Substantia nigra (tissue), 51 donors: ENCODE measurements at places on chromosomes 11 and 22.

DNA sequence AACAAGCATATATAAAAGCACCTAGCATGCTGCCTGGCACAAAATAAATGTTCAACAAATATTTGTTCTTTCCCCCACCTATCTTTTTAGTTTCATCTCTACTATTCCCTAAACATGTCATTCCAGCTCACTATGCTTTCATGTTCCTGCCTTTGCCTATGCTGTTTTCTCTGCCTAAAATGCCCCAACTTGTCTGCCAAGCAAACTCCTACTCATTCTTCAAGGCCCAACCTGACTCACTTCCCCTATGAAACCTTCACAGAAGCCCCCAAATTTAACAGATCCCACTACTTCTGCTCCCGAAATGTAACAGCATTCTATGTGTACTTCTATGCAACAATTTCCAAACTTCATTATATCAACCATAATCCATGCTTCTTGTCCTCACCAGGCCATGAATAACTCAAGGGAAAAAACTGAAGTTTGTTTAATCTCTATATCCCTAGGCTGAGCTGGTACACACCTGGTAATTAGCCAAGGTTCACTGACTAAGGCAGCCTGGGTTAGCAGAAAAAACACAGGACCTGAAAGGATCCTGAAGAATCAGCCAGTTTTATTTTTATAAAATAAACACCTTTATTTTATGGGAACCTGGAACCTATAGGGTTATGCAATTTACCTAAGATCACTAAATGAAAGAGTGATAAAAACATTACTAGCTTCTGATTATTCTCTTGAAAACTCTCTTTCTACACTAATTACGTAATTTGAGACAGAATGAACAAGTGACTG is 72.2 kb downstream of the PAK1 start:
- no peak for DNase-seq

GRCh38 chr11:36008584-36008983 is 64.7 kb downstream of the LDLRAD3 start:
- DNase-seq: no peak

GRCh38 chr22:37141971-37142370 is 7.7 kb downstream of the IL2RB start:
- no peak for DNase-seq

DNA sequence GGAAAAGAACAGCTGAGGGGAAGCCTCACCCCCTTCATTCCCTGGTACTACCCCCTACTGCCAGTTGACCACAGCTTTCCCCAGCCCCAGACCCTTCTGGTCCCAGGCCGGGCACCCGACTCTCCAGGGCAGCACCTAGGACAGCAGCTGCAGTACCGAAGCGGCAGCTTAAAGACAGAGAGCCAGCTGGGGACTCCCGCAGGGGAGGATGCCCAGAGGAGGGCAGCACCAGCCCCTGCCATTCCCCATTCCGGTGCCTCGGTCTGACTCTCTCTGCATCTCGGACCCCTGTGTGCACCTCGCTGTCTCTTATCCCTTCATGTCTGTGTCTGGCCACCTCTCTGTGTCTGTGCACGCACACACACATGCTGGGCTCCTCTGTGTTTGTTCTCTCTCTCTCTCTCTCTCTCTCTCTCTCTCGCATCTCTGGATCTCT is 9.4 kb downstream of the IGSF9B start:
- DNase-seq: no peak

- no peak for DNase-seq
Measured at GRCh38 chr11:10659339-10660216, 34.0 kb downstream of the IRAG1 start.

DNA sequence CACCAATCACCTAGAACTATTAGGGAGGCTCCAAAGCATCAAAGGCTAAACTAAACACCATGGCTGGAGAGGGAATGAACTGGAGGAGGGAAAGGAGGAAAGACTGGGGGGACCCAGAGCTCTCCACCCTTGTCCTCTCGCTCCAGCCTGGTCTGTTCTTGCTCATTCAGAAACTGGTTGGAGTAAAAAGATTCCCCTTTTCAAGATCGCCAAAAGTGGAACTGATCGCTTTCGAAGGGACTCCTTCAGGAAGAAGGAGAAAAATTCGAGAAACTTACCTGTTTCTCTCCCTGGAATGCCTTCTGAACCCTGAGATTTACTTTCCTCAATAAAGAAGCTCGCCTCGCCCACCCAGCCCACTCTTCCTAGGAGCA is 46.9 kb downstream of the OR4D9 start:
- no peak for DNase-seq

GRCh38 chr11:116543911-116544475 is 228.8 kb downstream of the BUD13 start:
- no peak for DNase-seq

GRCh38 chr22:32552521-32552920 is 77.9 kb downstream of the FBXO7 start:
- no peak for DNase-seq

GRCh38 chr11:45934580-45935318 is 12.3 kb downstream of the LARGE2 start:
- no peak for DNase-seq

DNA sequence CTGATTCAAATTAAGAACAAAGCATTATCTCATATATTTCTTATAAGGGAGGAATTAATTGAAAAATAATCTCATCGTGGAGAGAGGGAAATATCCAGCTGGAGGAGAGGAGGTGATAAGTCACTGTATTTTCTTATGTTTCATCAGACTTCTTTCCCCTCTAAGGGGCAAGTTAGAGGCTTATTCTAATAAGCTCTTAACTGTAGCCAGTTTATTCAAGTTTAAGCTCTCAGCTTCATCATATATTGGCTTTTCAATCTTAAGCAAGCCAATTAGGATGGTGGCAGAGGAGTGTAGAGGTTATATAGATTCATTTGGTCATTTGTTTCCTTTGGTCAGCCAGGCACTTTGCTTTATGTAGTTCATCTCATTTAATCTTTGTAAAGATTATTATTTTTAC is 256.7 kb downstream of the GRM5 start:
- DNase-seq: no peak

DNA sequence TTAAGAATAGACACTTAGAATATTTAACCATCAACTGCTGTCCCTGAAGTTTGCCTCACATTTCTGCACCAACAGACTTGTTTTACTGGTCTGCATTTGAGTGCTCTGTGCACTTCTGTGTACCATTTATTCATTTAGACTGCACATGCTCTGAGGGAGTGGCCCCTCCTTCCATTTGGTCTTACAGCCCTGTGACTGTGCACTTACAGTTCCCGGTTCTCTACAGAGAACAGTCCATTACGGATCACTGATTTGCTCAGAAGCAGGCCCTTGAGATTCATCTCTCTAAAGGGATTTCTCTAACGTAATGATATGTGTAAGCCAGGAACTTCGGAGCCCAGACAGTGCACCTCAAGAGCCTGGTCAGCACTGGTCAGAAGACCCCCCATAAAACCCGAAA is 247.3 kb upstream of the BLID start:
- no peak for DNase-seq

DNA sequence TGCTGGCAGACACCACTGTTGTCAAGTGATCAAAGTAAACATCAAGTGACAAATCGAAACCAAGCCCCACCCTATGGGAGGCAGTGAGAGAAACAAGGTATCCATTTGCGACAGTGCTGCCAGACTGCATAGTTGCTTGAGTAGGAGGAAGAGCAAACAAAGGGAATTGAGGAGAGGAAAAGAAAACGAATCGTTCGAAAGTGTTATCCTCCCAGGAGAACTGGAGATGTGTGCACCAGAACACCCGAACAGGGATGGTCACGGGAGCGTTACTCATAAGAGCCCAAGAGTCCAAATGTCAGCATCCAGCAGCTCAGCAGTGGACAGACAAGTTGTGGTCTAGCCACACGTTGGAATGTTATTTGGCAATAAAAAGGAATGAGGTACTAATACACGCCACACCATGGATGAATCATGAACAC is 58.4 kb upstream of the NUP50 start:
- no peak for DNase-seq

- DNase-seq: peak; percentile 76
Measured at GRCh38 chr11:102452461-102453301, at the start of gene TMEM123. Gene TMEM123 (minus strand): TSS chr11:102452765. CDS start chr11:102452623, 142 bp downstream.

DNA sequence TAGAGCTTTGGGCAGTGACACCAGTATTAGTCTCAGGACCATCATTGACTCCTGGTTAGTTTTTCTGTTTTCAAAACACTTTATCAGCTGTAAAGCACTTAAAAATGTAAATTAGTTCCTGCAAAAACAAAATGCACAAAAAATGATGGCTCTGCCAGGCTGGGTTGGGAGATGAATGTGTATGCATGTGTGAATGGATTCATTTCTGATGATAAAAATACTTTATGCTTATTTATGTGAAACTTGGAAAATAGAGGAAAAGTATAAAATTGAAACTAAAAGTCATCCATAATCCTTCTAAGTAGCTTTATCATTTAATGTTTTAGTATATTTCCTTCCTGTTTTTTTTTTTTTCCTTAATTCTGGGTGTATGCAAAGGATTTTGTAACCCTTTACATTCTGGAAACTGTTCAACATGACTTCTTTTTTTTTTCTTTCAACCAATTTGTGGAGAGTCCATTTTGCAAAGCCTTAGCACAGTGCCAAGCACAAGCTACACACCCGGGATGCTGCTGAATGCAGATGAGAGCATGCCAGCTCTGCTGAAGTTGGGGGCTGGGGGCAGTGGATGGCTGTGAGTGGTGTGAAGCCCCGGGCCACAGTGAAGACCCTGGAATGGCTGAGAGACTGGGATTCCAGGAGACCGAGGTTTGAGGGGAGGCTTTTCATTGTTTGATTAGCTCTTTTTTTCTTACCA is 37.6 kb downstream of the PTPRJ start:
- no peak for DNase-seq

DNA sequence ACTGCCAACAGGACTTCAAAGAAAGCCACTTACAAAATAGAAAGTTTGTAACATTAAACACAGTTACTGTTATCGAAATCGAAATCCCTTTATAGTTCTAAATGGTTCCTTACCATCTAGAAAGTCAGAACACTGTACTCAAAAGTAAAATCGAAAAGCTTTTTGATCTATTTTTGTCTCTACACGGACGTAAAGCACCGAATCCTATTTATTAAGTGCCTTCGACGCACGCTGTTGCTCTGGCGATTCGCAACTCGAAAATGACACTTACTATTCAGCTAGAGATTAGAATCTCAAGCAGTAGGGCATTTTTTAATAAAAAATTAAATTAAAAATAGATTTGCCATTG is 78.3 kb downstream of the LARGE1 start:
- DNase-seq: no peak

DNA sequence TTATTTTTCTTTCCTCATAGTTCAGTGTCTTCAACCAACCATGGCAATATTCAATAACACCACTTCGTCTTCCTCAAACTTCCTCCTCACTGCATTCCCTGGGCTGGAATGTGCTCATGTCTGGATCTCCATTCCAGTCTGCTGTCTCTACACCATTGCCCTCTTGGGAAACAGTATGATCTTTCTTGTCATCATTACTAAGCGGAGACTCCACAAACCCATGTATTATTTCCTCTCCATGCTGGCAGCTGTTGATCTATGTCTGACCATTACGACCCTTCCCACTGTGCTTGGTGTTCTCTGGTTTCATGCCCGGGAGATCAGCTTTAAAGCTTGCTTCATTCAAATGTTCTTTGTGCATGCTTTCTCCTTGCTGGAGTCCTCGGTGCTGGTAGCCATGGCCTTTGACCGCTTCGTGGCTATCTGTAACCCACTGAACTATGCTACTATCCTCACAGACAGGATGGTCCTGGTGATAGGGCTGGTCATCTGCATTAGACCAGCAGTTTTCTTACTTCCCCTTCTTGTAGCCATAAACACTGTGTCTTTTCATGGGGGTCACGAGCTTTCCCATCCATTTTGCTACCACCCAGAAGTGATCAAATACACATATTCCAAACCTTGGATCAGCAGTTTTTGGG is at the start of gene OR51T1:
OR51T1 (plus strand) TSS at position 41 of the 641 bp plus-strand sequence; CDS start at position 41, 0 bp downstream.
- DNase-seq: no peak

DNA sequence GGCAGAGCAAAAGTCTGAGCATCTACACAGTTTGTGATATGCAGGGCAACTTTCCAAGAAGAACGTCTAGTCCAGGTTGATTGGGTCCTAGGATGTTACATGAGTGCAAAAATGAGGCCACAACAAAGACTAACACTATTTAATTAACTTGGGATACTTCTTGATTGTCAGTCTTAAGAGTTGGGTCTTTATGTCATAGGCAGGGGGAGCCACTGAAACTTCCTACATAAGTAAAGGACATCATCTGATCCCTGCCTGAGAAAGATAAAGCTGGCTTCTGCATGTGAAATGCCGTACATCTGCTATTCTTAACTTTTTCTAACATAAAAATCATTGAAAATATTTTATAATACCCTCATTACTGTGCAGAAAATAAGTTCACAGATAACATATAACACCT is 525.5 kb downstream of the NTM start:
- no peak for DNase-seq

DNA sequence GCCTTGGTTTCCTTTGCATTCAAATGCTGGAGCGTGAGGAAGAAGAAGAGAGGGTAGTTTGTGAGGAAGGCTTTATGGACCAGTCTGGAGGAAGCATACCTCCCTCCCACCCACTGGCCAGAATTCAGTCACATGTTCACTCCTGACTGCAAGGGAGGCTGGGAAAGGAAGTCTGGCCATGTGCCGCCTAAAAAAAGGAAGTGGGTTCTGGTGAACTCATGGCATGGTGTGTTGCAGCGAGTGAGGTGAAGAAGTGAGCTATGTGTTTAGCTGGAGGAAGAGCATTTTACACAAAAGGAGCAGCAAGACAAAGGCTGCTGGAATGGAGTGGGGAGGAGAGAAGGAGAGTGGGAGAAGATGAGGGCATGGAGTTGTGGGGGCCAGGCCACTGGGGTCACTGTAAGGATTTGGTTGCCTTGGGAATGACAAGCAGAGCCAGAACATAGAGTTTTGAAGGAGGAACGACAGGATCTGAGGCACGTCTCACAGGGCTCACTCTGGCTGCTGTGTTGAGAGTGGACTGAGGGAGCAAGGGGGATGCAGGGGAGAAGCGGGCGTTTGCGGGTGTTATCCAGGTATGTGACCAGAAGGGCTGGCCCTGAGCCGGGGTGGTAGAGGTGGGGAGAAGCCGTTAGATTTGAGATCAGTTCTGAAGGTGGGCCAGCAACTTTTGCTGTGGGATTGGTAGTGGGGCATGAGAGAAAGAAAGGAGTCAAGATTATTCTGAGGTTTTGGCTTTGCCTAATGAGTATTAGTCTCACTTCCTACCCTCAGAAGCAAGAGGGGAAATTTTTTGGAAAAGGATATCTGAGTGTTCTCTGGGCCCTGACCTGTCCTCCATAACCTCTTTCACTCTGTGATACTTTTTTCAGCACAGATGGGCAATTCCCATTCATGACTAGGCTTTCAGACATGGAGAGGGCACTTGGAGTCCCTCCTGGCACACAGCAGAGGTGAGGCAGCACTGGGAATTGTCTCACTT is 26.4 kb downstream of the BMAL1 start:
- no peak for DNase-seq

DNA sequence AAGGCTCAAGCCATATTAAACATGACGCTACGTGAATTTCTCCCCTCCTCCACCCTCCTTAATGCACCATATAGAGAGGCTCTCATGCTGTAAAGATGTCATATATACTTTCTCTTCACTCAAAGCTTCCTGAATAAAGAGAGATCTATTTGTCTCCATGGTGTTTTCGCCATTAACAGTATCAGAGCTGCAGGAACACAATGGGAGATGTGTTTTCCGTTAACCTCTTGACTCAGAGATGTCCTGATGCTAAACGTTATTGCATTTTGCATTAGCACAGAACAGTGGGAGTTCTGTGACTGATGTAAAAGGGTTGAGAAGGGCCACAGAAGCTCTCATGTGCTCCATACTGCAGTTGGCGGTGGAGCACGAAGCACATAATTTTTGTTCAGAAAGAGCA is 25.7 kb upstream of the BLID start:
- DNase-seq: no peak
